ENCODE measurements at places on chromosomes 7 and 10. TPM values are rescaled to one million over a fixed set of nuclear protein-coding genes. Genes with fewer than 3 reads are reported as not detected.

- no peak for DNase-seq
Measured at GRCh38 chr7:125195156-125195555, 265.5 kb upstream of the POT1 start.

Gene ORAI2
- 10.6 TPM for polyA plus RNA-seq

- DNase-seq: no peak
Measured at GRCh38 chr10:49139846-49140195, 6.0 kb upstream of the FAM170B start.

Gene ARID5B
- 4.5 TPM for polyA plus RNA-seq

Measured in heart left ventricle (tissue), 16 donors.